ENCODE measurements at places on chromosomes 3 and 15.

- DNase-seq = no peak
Observed at GRCh38 chr3:177906578-177907229, 629.5 kb upstream of the KCNMB2 start.

DNA sequence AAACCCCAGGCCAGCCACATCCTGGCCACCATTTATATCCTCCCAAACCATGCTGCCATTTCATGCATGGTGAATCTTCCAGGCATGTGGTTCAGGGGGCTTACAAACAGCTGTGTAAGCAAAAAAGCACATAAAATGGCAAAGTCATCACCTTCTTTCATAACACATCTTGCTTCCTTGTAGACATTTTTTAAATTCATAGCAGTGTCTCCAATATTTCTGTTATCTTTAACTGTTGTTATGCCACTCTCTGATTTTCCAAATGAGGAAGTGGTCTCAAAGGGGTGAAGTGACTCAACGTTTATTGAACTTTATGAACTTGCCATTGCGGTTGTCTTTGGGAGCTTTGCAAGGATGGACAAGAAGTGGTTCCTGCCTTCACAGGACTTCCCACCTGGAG lies 264.4 kb downstream of the MEX3B start:
- DNase-seq = no peak

DNA sequence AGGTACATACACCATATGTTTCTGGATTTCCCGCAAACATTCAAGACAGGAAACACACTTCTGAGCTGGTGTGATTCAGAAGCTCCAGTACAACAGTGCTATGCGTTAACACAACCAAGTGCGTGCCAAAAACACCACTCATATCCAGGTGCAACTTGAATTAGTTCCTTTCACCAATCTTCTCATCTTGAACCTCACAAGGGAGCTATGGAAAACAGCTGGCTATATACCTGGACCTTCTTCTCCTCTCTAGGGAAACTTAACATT lies 31.3 kb downstream of the SUSD5 start:
- DNase-seq = no peak

DNA sequence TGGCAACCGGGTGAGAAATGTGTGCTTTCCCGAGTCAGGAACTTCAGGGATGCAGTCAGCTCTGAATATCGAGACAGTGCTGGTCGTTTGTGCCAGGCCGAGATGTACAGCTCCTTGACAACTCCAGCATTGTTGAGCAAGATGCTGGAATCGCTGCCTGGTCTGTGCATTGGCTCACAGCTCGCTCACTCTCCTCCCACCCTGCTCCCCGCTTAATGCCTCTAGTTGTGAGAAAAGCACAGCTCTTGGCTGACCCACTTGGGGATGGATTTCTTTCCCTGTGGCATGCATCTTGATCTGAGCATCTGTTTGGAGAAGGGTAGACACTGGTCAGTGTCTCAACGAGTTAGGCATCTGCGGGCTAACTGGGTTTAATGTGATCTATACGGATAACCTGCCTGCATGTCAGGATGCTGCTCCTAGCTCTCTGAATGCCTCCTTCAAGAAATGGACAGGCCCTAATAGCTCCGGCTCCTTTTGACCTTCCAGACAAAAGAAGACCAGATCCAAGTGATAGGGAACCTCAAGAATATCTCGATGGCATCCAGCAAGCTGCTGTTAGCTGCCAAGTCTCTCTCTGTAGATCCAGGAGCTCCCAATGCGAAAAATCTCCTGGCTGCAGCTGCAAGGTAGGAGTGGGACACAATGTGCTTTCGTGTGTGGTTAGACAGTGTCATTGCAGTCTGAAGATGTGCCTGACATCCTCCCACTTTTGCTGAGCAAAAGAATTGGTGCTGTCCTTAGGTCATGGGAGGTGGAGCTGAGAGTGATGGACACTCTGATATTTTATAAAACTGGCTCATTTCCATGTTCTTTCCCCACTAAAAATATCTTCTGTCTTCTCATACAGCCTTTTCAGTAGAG lies 302.2 kb upstream of the TPM1 start:
- peak; percentile 52 for DNase-seq

GRCh38 chr3:159763602-159764489 lies 224.8 kb upstream of the IL12A start:
- peak; percentile 50 for DNase-seq

DNA sequence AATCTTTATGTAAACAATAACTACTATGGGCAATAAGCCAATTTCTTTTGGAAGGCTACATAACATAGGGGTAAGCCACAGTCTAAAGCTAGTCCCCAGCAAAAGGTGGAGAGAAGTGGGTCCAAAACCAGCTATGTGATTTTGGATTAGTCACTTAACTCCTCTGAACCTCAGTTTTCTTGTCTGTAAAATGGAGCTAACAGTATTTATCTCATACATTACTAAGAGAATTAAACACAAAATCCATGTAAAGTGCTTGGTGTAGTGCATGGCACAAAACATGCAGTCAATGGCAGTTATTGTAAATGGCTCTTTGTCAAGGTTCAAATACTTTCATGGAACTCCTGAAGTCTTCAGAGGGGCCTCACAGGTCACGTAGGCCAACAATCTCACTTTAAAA lies 13.3 kb downstream of the RFT1 start:
- no peak for DNase-seq

DNA sequence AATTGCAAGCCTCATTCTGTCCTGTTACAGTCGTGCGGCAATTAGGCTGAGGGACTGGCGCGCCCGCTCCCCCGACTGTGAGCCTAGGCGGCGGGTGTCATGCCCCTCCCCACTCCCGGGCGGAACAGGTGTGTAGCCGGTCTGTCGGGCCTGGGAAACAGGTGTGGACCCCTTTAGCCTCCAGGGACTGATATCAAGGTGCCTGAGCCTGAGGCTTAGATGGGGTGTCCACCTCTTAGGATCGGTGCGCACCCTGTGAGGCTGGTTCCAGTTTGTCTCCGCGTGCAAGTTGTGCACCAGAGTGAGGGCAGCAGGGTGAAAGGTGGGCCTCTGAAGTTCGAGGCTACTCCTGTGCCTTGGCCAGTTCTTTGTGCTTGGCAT lies 686 bp downstream of the VPS8 start:
- DNase-seq = no peak

- no peak for DNase-seq
Observed at GRCh38 chr15:39969002-39969394, 35.1 kb downstream of the EIF2AK4 start.

GRCh38 chr3:136716629-136717028 lies 35.5 kb downstream of the STAG1 start:
- no peak for DNase-seq

GRCh38 chr3:72646263-72646662 lies 202.0 kb downstream of the SHQ1 start:
- DNase-seq = no peak

GRCh38 chr3:39587113-39587512 lies 119.6 kb downstream of the MOBP start:
- DNase-seq = no peak

- no peak for DNase-seq
Observed at GRCh38 chr3:11507719-11508118, 136.0 kb downstream of the VGLL4 start.

GRCh38 chr15:79970624-79971434 lies at the start of gene BCL2A1:
Gene BCL2A1 (minus strand): TSS chr15:79971196. CDS start chr15:79971119, 77 bp downstream.
- no peak for DNase-seq

DNA sequence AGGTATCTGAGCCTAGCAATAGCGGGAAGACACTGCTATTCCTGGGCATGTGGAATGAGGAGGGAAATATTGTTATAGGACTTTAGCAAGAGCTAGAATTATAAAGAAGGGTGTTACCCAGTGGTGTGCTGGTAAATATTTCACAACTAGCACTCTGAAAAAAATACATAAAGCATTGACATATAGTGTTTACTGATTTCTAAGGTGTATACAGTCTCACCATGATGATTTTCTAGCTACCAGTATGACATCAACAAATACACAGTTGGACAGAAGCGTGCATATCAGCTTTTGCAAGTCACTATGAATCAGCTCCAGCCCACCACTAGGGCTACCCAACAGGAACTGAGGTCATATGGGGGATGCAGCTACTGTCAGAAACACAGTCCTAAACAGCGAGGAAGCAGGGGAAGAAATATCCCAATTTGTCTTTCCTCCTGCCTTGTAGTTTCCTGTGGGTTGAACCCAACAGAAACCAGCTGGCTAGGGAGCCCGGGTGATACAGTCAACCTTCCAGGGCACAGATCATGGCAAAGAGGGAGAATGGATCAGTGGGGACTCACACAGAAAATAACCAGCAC lies 39.6 kb downstream of the HGD start:
- no peak for DNase-seq

GRCh38 chr15:70560617-70561328 lies 202.6 kb downstream of the UACA start:
- no peak for DNase-seq

DNA sequence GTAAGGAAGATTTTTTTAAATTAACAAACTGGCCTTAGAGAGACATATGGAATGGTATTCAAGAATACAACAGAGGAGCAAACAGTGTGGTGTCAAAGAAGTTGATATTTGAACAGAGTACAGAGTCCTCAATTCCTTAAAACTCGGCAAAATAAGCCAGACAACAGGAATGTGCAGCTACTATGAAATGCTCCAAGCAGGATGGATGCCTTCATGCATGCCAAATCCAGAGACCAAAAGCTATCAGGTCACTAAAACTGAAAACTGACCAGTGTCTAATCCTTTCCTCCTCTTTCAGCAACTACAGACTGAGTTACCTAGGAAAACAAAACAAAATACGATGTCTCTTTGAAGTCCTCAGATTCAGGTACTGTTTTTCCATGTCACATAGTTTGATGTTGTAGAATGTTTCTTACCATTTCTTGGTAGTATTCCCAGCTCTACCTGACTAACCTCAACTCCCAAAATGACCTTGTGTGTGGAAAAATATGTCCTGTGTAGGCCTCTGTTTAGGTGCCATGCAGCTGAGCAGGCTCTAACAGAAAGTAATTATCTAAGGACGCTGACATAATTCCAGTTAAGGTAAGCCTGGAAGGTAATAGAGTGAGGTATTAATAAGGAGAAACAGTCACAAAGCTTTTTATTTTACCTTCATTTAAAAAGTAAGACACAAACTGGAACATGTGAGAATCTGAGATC lies 46.9 kb downstream of the TBL1XR1 start:
- DNase-seq = no peak

DNA sequence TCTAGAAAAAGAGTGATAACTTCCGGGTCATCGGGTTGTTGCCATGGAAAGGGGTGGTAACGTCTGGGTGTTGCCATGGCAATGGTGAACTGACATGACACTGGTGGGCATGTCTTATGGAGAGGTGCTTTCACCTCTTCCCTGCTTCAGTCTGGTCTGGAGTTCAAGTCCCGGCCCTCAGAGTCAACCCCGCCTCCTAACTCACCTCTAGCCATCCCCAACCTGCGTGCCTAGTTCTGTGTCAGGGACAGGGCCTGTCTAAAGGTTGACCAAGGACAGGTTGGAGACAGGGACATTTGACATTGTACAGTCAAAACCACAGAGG lies 96.0 kb downstream of the LSM3 start:
- DNase-seq = no peak

GRCh38 chr15:60569596-60569995 lies 90.7 kb upstream of the ICE2 start:
- DNase-seq = no peak

- DNase-seq = no peak
Observed at GRCh38 chr3:125202197-125202596, 10.4 kb downstream of the SLC12A8 start.

DNA sequence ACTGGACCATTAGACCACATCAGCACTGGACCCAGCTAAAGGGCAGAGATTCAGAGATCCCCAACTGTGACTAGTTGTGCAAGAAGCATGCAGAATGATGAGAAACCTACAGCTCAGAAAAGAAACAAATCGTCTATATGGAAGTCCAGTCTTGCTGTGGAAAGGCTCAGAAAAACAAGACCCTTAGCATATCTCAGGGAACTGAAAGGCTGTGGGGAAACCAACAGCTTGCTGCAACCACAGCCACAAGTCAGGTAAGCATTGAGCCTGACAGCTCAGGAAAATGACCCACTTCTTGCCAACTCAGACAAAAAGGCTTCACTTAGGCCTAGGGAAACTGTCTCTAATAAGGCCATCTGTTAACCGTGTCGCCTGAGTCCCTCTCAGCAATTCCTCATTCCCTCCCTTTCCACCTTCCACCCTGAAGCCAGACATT lies 145.6 kb downstream of the LSAMP start:
- no peak for DNase-seq

DNA sequence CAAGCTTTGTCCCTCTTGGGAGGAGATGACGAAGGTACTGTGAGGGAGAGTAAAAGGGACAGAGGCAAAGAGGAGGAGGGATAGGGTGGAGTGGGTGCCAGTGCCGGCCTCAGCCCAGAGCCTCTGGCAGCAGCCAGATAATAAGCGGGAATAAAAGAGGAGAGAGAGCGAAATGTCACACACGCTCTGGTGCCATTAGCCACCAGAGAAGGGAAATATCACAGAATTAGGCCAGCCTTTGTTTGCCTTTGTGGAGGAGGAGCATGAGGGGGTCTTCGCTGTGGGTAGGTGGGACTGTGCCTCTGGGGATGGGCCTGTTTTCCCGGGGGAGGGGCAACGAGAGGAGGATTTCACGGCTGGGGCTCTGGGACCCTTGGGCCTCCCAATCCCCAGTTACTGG lies 67.8 kb downstream of the LINGO1 start:
- DNase-seq = no peak

GRCh38 chr3:58116161-58116955 lies 94.4 kb downstream of the DNASE1L3 start:
- no peak for DNase-seq

- no peak for DNase-seq
Observed at GRCh38 chr15:83983634-83984458, 251.7 kb upstream of the GOLGA6L4 start.

GRCh38 chr3:198107840-198108734 lies 148.1 kb downstream of the LMLN start:
- no peak for DNase-seq

DNA sequence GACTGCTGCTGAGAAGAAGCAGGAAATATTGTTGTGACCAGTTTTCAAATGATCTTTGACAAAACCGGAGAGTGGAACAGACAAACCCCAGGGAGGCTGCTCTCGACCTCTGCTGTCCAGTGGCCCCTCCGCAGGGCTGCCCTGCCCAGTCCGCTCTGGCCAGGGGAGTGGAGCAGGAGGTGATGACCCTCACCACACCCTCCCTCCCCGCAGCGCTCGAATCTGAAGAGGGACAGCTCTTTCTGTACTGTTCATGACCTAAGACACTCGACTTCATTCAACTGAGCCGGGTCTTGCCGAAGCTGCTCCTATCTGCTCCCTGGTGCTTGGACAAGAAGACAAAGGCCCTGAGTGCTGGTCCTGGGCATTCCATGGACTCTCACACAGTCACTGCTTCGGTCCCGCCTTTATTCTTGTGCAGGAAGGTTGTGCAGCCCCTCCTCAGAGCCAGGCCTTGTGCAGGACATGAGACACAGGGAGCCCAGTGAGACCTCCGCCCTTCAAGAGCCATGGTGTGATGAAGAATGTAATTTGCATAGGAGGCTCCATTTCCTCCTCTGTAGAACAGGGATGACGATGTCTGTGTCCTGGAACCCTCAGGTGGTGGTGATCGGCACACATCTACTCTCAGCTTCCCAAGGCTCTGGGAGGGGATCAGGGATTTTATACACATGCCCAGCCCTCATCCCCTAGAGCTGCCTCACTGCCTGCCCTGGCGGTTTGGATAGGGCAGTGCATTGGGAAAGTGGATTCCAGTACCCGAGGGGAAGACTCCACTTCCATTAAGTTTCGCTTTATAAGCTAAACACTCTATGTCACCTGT lies 97.1 kb upstream of the PRR20G start:
- DNase-seq = no peak
